ENCODE measurements at places on chromosomes 2 and 18. TPM values are rescaled to one million over a fixed set of nuclear protein-coding genes. Genes with fewer than 3 reads are reported as not detected.

DNA sequence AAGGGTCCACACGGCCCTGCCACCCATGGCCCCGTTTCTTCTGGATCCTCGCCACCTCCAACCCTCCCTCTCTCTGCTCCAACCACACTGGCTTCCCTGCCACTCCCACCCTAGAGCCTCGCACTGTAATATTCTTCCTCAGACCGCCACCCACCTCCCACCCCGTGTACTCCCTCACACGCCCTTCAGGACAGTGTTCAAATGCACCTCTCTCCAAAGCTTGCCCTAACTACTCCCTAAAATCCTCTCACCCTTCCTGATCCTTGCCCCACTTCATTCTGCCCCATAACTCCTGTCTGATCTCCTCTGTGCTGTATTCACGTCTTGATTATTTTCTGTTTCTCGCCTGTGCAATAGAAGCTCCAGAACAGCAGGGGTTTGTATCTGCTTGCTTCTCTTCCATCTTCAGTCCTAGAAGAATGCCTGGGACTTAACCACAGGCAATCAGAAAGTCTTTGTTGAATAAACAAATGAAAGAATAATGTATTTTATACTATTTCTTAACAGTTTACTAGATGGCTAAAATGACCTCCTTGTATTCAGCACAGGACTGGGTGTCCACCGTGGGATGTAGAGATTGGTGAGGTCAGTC lies 25.5 kb downstream of the EPB41L3 start:
- DNase-seq: no peak

DNA sequence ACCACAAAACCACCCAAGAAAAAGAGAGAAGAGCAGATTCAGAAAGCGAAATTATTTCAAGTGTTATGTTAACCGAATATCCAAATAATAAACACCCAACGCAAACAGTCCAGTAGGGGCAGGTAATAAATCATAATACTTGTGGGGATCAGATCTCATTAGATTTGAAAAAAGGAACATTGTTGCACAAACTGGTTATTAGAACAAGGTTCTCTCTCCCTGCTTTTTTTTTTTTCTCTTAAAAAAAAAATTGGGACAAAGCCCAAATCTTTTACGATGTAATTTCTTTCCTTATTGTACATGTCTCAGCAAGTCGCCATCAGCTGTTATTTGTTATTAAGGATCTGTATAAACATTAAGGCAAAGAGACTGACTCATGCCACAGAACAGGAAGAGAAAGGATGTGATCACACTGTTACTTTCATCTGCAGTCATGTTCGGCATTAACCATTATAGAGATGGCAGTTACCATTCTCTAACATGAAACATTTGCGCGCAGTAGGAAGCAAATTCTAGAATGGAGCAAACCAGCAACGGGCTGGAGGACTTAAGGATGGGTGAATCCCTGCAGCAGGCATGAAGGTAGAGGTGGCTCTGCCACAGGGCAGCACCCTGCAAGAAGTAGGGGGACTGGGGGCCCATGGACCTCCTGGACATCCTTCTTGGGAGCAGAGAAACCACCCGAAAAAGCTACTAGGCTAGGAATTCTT lies 42.0 kb downstream of the EPHA4 start:
- no peak for DNase-seq

GRCh38 chr2:240289701-240290431 lies 145.6 kb upstream of the GPC1 start:
- no peak for DNase-seq

- DNase-seq: no peak
Measured at GRCh38 chr18:52907543-52908308, 567.7 kb downstream of the DCC start.

The TMEM37 gene
- total RNA-seq: not detected

DNA sequence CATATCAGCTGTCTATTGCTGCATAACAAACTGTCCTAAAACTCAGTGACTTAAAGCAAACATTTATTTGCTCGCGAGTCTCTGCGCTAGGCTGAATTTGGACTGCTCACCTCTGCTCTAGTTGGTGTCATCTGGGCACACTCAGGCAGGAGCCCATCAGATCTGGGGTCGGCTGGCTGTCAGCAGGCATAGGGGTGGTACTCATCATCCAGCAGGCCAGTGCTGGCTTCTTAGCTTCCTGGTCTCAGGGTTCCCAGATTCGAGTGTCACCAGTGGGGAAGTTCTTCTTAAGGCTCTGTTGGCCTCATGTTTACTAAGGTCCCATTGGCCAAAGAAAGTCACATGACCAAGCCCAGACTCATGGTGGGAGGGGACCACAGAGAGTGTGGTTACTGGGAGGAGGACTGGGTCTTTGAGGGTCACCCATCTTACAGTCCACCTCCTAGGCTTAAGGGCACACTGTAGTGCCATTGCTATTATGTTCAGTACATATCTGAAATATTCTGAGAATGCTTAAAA lies 71.6 kb upstream of the ATG16L1 start:
- DNase-seq: peak; percentile 17

DNA sequence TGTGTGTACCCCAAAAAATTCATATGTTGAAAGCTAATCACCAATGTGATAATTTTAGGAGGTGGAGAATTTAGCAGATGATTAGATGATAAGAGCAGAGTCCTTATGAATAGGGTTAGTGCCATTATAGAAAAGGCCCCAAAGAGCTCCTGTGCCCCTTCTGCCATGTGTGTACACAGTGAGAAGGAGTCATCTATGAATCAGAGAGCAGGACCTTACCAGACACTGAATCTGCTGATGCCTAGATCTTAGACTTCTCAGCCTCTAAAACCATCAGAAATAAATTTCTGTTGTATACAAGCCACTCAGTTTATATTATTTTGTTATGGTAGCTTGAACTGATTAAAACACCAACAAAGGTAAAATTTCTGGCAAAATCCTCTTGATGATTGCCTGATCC lies 560.0 kb upstream of the CDH2 start:
- no peak for DNase-seq

DNA sequence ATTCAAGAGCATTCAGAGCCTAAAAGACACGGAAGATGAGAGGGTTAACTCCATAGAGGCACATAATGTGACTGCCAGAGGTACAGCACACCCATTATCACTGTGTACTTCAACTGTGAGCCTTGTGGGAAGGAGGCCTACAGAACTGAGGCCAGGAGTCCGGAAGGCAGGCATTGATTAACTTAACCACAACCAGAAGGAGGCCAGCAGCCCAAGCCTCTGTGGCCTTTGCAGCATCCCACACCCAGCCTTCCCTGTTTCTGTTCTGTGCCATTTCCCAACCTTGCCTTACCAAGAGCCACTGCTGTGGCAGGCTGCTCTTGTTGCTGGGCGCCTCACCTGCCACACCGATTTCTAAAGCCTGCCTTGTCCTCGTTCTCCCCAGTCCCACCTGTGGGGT lies 27.2 kb downstream of the SIGLEC15 start:
- no peak for DNase-seq

DNA sequence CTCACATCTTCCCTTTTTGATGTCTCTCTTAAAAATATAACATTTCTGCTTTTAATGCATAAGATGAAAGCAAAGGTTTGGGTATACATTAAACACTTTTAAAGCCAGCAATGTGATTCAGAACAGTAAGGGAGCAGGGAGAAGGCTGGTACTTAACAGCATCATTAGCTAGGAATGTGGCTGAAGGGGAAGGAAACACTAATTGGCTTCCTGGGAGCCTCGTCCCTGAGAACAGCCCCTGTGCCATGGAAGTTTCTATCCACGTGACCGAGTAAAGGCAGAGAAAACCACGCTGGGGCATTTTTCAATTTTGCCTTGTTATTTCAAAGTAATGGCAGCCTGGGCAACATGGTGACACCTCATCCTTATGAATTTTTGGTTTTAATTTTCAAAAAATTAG lies 109.2 kb upstream of the GPC1 start:
- no peak for DNase-seq
